ENCODE measurements at places on chromosomes 13 and 19. TPM values are rescaled to one million over a fixed set of nuclear protein-coding genes. Genes with fewer than 3 reads are reported as not detected.
A peak's percentile ranks its signal among the peaks of the same experiment; 100 is the strongest.

GRCh38 chr13:51825165-51825592 is 19.8 kb downstream of the TMEM272 start:
- no peak overlapping the region for H3K27ac ChIP-seq
- no peaks in the 10 kb centered on the region for H3K36me3 ChIP-seq
- H3K27me3 ChIP-seq, result peaks cover 4% of the 10 kb centered on the region
- no peak for DNase-seq
- no peaks in the 10 kb centered on the region for H3K4me1 ChIP-seq

DNA sequence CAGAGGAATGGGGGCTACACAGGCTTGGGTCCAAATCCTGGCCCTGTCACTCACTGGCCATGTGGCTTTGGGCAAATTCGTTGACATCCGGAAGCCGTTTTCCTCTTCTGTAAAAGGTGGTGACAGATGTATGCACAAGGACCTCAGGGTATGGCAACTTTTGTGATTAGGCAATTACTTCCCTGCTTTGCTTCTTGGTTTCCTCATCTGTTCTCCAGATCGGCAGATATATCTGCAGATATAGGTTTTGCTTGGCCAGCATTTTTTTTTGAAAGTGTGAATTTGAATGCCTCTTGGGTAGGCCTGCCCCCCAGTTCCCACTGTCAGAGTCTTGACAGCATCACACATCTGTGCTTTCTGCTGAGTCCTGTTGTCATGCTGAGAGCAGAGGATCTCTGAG is 17.7 kb downstream of the TMEM272 start:
- no peak overlapping the region for H3K4me3 ChIP-seq
- H3K27ac ChIP-seq, result peak overlapping the region; percentile 4
- H3K27me3 ChIP-seq, result peaks cover 4% of the 10 kb centered on the region
- no peak for DNase-seq

- H3K36me3 ChIP-seq, result no peaks in the 10 kb centered on the region
- DNase-seq, result no peak
- no peak overlapping the region for H3K27ac ChIP-seq
- peaks cover 4% of the 10 kb centered on the region for H3K4me1 ChIP-seq
Measured at GRCh38 chr19:35696835-35697234, 7.5 kb upstream of the ZBTB32 start.

DNA sequence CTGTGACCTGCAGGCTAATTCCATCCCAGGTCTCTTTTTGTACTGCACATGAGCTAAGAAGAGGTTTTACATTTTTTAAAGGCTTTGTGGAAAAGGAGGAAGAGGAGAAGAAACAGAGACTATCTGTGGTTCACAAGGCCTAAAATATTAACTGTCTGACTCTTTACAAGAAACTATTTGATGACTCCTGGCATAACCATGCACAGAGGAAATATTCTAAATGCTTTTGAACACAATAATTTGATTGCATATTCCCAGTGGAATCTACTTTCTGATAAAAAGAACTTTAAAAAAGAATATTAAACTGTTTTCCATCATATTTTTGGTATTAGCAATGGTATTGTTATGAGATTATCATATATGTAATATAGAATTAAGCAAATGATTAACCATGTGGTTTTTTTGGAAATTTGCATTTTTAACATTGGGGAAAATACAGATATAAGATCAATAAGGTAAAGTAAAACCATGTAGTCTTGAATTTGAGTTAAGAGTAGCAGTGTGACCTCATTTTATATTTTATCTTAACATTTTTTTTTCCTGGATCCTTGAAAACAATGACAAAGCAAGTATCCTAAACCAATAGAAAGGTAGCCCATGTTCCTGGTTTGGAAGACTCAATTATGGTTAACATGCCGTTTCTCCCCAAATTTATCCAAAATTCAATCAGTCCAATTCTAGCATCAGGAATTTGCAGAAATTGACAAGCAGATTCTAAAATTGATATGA is 251.0 kb downstream of the UQCRFS1 start:
- H3K36me3 ChIP-seq, result no peaks in the 10 kb centered on the region
- no peak overlapping the region for H3K27ac ChIP-seq
- DNase-seq, result no peak
- H3K4me3 ChIP-seq, result no peak overlapping the region
- peaks cover 5% of the 10 kb centered on the region for H3K4me1 ChIP-seq

GRCh38 chr19:46784262-46785053 is 3.9 kb downstream of the SLC1A5 start:
- DNase-seq, result peak; percentile 76
- H3K4me3 ChIP-seq, result peak overlapping the region; percentile 97
- peaks cover 13% of the 10 kb centered on the region for H3K36me3 ChIP-seq
- peak overlapping the region; percentile 94 for H3K27ac ChIP-seq
- H3K27me3 ChIP-seq, result no peaks in the 10 kb centered on the region
- H3K4me1 ChIP-seq, result peaks cover 39% of the 10 kb centered on the region

RNF225 gene
- total RNA-seq, result 1.0 TPM

DNA sequence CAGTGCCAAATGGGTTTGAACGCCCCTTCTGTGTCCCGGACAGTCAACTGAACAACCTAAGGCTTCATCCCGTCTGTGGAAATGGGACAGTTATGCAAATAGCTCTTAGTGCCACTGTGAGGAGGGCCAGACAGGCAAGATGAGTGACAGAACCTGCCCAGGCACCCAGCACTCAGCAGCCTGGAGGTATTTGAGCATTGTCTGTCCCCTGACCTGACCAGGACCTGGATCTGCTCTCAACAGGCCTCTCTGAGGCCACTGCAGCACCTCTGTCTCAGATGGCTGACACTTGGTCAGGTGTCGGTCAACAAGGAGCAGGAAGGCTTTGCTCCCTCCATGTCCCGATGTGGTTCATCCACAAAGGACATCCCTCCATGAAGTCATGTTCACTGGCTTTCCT is 67.9 kb downstream of the CCDC70 start:
- no peak overlapping the region for H3K27ac ChIP-seq
- no peak for DNase-seq
- H3K27me3 ChIP-seq, result no peaks in the 10 kb centered on the region

GRCh38 chr13:50494138-50494537 is 349.4 kb downstream of the DLEU7 start:
- no peaks in the 10 kb centered on the region for H3K4me1 ChIP-seq
- no peaks in the 10 kb centered on the region for H3K27me3 ChIP-seq
- no peaks in the 10 kb centered on the region for H3K36me3 ChIP-seq
- no peak overlapping the region for H3K4me3 ChIP-seq
- DNase-seq, result no peak
- H3K27ac ChIP-seq, result no peak overlapping the region

GRCh38 chr19:34316741-34317301 is 48.2 kb upstream of the GPI start:
- H3K4me3 ChIP-seq, result no peak overlapping the region
- no peaks in the 10 kb centered on the region for H3K27me3 ChIP-seq
- no peak for DNase-seq
- H3K27ac ChIP-seq, result peak overlapping the region; percentile 80

ITGBL1 gene
- 0.14 TPM for total RNA-seq

DNA sequence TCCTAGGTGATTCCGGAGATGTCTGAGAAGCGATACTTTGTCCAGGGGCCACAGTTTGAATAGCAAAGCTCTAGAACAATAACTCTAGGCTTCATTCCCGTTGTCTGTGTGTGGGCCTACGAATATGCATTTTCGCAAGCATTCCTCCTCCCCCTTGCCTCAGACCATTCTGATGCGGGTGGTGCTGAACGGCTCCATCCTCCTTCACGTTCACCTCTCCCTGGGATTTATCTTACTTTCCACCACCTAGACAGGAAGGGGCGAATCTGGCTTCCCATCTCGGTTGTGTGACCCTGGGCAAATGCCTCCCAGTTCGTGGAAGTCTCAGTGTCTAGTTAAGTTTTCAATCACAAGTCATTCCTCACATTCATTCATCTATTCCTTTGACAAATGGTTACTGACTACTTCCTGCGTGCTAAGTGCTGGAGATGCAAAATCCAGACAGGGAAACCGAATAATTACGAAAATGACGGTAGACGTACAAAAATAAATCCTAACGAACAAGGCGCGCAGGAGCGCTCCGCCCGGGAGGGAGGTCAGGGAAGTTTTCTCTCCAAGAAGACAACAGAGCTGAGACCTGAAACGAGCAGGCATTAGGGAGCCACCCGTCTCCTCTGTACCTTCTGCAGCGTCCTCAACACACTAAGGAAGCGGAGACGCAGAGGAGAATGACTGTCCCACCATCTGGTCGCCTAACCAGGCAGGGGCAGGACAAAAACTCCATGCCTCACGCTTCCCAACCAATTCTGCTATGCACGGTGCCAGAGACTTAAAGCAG is 1.3 kb upstream of the CNOT3 start:
- H3K4me1 ChIP-seq, result peaks cover 16% of the 10 kb centered on the region
- peak overlapping the region; percentile 89 for H3K27ac ChIP-seq
- peak overlapping the region; percentile 95 for H3K4me3 ChIP-seq
- no peak for DNase-seq
- peaks cover 5% of the 10 kb centered on the region for H3K27me3 ChIP-seq
- H3K36me3 ChIP-seq, result peaks cover 3% of the 10 kb centered on the region

NR2C2AP gene
- 22.9 TPM for total RNA-seq

BSG gene
- total RNA-seq, result 497 TPM

DNA sequence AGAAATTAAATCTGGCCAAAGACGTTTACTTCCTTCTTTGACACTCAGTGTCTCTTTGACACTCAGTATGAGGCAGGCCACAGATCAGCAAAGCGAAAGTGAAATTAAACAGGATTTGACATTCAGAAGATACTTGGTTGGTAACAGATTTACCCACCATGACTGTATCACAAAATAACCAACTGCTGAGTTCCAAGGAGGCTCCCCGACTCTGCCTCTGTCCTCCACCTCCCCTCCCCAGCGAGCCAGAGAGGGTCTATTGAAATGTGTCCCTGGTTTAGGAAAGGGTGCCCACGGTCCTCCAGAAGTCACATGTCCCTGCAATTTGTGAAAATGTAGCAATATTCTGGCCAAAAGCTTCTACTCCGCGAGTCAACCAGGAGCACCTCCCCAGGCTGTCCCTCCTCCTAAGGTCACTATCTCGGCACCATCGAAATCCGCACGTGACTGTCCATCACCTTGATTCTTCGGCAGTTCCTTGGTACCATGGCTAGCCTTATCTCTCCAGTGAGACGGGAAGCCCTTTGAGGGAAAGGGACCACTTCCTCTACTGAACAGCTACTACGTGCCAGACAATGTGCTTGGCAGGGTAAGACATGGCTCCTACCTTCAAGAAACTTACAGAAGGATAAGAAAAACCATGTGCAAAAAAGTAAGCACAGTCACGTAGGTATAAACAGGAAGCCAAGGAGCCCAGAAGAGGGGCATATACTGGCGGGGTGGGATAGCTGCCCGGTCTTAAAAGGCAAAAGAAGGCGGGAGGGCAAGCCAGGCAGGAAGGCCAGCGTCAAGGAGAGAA is 1.5 kb downstream of the N4BP2L1 start:
- H3K36me3 ChIP-seq, result peaks cover 8% of the 10 kb centered on the region
- H3K27me3 ChIP-seq, result peaks cover 15% of the 10 kb centered on the region
- no peak for DNase-seq
- H3K4me1 ChIP-seq, result peaks cover 17% of the 10 kb centered on the region
- H3K4me3 ChIP-seq, result peak overlapping the region; percentile 90
- H3K27ac ChIP-seq, result peak overlapping the region; percentile 77

DNA sequence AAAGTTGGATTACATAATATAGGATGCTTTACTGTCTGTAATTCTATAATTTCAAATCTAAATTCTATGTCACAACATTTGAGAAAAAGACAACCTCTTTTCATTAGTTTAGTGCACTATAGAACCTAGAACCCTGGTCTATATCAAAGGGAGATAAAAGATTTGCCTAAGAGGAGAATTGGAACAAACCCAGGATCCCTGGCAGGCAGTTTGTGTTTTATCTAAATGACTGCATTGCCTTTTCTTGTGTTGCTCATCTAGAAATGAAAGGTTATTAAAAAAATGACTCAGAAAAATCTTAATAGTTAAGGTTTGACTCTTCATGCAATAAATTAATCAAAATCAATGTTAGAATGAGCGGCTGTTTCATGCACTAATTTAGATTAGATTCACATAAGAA is 96.7 kb downstream of the PCDH9 start:
- no peaks in the 10 kb centered on the region for H3K36me3 ChIP-seq
- no peak overlapping the region for H3K27ac ChIP-seq
- H3K4me3 ChIP-seq, result no peak overlapping the region
- no peaks in the 10 kb centered on the region for H3K27me3 ChIP-seq
- DNase-seq, result no peak
- peaks cover 7% of the 10 kb centered on the region for H3K4me1 ChIP-seq

CLIP3 gene
- 5.6 TPM for total RNA-seq

GRCh38 chr19:55563261-55563690 is 17.4 kb downstream of the ZNF579 start:
- peaks cover 5% of the 10 kb centered on the region for H3K4me1 ChIP-seq
- peaks cover 5% of the 10 kb centered on the region for H3K27me3 ChIP-seq
- peak overlapping the region; percentile 77 for H3K27ac ChIP-seq
- no peak for DNase-seq

MIA gene
- 1.7 TPM for total RNA-seq

AKT2 gene
- 138 TPM for total RNA-seq

DNA sequence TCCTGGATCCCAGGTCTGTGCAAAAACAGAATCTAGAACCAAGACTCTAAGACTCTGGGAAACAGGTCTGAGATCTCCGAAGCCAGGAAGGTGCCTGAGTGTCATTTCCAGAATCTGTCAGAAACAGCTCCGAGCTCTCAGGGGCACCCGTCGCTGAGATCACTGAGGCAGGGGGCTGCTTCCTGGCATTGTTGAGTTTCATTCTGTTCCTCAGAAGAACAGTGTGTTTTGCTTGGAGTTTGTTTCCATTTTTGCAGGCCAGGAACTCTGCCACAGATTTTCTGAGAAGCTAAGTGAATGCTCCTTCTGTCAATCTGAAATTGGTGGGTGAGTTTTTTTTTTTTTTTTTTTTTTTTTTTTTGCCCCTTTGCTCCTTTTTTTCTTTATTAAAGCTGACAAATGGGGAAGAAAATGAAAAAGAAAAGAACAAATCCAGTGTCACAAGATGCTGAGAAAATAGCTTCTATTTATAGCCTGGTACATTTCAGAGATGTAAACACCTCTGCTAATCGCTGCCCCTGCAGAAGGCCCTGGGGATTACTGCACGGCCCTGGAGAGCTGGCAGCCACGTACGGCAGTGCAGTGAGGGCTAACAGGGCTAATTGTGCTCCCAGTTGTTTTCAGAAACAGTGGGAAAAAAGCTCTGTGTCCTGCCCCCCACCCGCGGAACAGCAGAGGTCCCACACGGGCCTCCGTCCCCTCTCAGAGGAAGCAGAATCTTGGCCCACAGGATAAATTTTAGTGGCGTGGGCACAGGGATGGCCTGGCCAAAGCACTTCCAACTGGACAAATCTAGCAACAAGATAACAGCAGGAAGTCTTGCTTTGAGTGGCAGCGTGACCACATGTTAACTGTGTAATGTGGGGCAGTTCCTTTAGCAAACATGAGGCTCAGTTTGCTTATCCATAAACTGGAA is 237.6 kb upstream of the IRS2 start:
- no peak for DNase-seq
- H3K4me3 ChIP-seq, result no peak overlapping the region
- no peaks in the 10 kb centered on the region for H3K36me3 ChIP-seq
- H3K27me3 ChIP-seq, result peaks cover 10% of the 10 kb centered on the region
- peaks cover 6% of the 10 kb centered on the region for H3K4me1 ChIP-seq

PTGER1 gene
- 0.56 TPM for total RNA-seq

DNA sequence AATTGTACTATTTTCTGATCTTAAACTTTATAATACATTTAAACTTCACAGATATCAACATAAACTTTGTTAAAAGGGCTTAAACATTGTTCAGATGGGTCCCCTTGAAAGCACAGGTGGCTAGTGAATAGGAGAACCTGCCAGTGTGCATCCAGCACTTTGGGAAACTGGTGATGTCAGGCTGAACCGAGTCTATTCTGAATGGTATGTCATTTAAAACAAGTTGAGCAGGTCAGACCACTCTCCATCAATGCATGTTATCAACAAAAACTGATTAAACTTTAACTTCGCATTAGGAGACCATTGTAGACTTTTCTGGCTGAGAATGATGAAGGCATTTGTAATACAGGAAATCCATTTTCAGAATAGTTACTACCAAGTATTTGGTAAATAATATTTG is 50.1 kb upstream of the FREM2 start:
- H3K27me3 ChIP-seq, result no peaks in the 10 kb centered on the region
- H3K36me3 ChIP-seq, result no peaks in the 10 kb centered on the region

ZFR2 gene
- 4.7 TPM for total RNA-seq
